ENCODE measurements at places on chromosomes 3 and 15. TPM values are rescaled to one million over a fixed set of nuclear protein-coding genes. Genes with fewer than 3 reads are reported as not detected.

Gene ZNF662
- not detected for total RNA-seq

Gene SCN11A
- not detected for total RNA-seq

Gene CLDN18
- not detected for total RNA-seq

Gene AQP9
- total RNA-seq, result not detected

Gene PLSCR1
- total RNA-seq, result 83.2 TPM

Gene FGD5
- total RNA-seq, result not detected

Gene ALDH1A3
- total RNA-seq, result 21.0 TPM

Gene CAMK2N2
- total RNA-seq, result 0.13 TPM

Gene SHC4
- not detected for total RNA-seq

Gene TLR9
- total RNA-seq, result not detected

Gene ALDH1A2
- 0.25 TPM for total RNA-seq

Gene AMIGO3
- total RNA-seq, result 2.7 TPM

Gene NANOGP8
- not detected for total RNA-seq

Gene CCDC191
- total RNA-seq, result 0.78 TPM

Gene SH3GL3
- total RNA-seq, result not detected

Gene C3orf49
- not detected for total RNA-seq

Gene SEMA3B
- total RNA-seq, result 94.2 TPM

Gene RTP1
- not detected for total RNA-seq

Gene VIPR1
- total RNA-seq, result 60.4 TPM

Gene FOXB1
- 0.05 TPM for total RNA-seq

Gene SLCO2A1
- total RNA-seq, result not detected

Gene PIERCE2
- total RNA-seq, result 0.86 TPM

Gene P2RY1
- 1.0 TPM for total RNA-seq

Gene IL12A
- total RNA-seq, result 0.34 TPM

Gene HESX1
- total RNA-seq, result 0.47 TPM

Gene CDAN1
- 15.2 TPM for total RNA-seq

Gene TICRR
- 15.2 TPM for total RNA-seq

Gene CELSR3
- total RNA-seq, result 9.9 TPM

Gene HDDC3
- total RNA-seq, result 41.1 TPM

Gene DNAH12
- 0.05 TPM for total RNA-seq

Measured in HT-29 (cell line).